ENCODE measurements at places on chromosomes 4 and X.
A peak's percentile ranks its signal among the peaks of the same experiment; 100 is the strongest.

GRCh38 chr4:78571804-78572203 lies 20.2 kb downstream of the ANXA3 start:
- DNase-seq, result no peak

GRCh38 chr4:76680952-76681351 lies 217.0 kb downstream of the SOWAHB start:
- DNase-seq, result no peak

GRCh38 chr4:113921089-113921794 lies 58.2 kb downstream of the ARSJ start:
- peak; percentile 11 for DNase-seq

DNA sequence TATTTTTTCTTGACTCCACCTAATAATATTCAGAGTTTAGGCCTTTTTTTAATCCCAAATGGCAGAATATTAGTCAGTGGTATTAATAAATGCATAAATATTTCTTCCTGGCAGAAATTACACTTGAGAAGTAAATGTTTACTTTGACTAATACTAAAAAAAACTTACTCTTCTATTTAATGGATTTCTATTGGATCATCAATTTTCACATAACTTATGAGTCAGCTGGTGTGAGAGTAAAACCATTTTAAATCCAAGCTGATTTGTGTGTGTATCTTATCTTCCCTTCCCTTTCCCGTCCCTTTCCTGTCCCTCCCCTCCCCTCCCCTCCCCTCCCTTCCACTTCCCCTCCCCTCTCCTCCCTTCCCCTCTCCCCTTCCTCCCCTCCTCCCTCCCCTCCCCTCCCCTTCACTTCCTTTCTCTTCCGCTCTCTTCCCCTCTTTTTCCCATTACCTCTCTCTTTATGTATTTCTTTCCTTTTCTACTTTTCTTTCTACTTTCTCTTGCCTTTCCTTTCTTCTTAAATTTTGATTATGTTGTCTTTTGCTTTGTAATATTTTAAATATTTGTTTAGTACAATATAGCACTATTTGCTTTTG lies 630.1 kb upstream of the EPHA5 start:
- no peak for DNase-seq

GRCh38 chr4:14008494-14008893 lies 381.0 kb upstream of the BOD1L1 start:
- DNase-seq, result no peak

DNA sequence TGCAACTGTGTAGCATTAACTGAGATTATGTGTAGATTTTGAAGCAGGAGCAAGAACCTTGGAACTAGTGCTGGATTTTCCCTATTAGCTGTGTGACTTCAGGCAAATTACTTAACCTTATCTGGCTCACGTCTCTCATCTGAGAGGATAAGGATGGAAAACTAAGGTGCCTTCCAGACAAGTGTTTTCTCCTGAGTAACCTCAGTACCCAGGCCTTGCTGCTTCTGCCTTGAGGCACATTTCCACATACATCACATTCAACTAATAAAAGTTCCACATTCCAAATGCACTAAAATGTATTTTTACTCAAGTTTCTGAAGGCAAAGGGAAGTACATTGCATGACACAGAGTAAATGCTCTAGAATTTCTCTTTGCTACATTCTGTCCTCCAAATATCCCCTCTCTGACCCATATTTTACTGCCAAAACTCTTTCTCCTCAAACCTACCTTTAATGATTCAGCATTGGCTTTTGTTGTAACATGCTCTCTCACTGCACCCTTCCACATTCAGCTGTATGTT lies 195.4 kb upstream of the ADGRL3 start:
- DNase-seq, result no peak

DNA sequence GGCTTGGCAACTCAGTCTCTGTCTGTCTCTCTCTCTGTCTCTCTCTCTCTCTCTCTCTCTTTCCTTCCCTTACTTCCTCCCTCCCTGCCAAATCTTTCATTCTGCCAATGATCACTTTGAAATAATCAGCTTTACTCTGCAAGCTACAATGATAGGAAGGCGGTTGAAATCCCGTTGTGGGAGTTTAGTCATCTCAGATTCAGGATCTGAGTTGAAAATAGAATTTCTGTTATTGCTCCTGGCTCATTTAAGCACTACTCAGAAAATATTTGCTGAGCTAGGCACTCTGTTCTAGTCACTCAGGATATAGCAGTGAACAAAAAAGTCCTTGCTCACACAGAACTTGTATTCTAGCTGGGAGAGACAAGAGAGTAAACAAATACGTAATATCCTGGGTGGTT lies 56.3 kb upstream of the DCTD start:
- DNase-seq, result no peak

GRCh38 chr4:119834906-119835612 lies 206.5 kb upstream of the PDE5A start:
- peak; percentile 7 for DNase-seq

- DNase-seq, result peak; percentile 35
Observed at GRCh38 chr4:105092356-105092755, 54.3 kb upstream of the TET2 start.

DNA sequence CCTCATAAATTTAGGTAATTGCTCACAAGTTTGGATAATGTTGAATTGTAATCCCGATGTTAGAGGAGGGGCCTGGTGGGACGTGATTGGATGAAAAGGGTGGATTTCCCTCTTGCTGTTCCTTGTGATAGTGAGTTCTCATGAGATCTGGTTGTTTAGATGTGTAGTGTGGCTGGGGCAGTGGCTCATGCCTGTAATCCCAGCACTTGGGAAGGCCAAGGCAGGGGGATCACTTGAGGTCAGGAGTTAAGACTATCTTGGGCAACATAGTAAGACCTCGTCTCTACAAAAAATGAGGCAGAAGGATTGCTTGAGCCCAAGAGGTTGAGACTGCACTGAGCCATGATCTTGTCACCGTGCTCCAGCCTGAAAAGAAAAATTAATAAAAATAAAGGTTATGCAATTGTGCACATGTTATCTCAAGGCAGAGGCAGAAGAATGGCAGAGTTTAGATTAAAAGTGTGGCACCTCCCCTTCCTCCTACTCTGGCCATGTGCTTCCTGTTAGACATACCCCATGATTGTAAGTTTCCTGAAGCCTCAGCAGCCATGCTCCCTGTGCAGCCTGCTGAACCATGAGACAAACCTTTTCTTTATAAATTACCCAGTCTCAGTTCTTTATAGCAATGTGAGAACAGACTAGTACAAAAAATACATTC lies 36.5 kb downstream of the ERVMER34-1 start:
- no peak for DNase-seq

- no peak for DNase-seq
Observed at GRCh38 chrX:10112510-10112909, 44.3 kb upstream of the CLCN4 start.

DNA sequence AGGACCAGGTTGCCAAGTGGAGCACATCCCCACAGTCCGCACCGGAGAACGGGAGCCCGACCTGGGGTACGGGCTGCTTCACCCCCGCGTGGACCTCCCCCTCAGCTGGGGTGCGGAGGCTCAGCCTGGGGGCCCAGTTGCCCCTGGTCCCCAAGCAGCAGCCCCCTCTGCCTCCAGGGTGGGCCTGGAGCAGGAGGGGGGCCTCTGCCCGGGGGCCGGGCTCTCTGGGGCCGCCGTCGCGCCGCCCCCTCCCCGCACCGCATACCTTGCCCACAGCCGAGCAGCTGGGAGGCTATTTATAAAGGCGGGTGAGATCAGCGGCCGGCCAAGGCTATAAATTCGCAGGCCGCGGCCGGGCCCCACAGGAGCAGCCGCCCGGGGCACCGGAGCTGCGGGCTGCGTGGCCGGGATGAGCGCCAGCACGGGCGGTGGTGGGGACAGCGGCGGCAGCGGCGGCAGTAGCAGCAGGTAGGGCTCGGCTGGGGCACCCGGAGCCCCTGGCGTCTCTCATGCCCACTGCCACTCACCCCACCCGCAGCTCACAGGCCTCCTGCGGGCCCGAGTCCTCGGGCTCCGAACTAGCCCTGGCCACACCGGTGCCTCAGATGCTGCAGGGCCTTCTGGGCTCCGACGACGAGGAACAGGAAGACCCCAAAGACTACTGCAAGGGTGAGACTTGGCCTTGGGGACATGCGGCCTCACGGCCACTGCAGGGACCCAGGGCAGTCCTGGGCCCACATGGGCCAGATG lies at the start of gene SRPK3:
Gene SRPK3 (plus strand): TSS at position 364 of the 750 bp plus-strand sequence. CDS start 46 bp downstream, at position 410.
- DNase-seq, result no peak

DNA sequence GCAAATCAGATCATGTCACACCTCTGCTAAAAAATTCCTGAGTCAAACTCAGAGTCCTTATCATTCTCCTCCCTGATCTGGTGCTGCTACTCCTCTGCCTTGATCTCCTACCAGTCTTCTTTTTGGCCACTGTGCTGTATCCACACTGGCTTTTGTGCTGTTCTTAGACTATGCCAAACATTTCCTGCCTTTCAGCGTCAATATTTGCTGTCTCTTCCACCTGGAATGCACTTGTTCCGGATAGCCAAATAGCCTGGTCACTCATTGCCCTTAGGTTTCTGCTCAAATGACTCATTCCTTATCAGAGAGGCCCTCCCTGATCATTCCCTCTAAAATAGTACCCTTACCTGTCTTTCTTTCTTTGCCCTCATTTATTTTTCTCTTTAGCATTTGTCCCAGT lies 24.4 kb upstream of the RP2 start:
- DNase-seq, result no peak

DNA sequence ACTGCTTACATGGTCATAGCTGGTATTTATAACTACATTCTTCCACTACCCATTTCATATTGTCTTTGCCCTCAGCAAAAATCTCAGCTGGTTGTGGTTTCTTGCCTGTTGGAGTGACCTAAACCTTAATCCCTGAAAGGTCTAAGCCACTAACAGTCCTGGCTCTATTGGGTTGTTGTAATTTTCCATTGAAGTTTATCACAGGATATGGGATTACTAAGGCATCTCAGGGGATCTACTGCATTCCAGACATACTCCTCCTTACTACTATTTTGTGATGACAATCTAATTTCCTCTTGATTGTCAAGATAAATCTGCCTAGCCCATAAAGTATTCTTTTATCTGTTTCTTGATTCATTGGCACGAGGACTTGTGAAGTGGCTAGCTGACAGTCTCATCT lies 6.2 kb upstream of the OSTC start:
- no peak for DNase-seq

DNA sequence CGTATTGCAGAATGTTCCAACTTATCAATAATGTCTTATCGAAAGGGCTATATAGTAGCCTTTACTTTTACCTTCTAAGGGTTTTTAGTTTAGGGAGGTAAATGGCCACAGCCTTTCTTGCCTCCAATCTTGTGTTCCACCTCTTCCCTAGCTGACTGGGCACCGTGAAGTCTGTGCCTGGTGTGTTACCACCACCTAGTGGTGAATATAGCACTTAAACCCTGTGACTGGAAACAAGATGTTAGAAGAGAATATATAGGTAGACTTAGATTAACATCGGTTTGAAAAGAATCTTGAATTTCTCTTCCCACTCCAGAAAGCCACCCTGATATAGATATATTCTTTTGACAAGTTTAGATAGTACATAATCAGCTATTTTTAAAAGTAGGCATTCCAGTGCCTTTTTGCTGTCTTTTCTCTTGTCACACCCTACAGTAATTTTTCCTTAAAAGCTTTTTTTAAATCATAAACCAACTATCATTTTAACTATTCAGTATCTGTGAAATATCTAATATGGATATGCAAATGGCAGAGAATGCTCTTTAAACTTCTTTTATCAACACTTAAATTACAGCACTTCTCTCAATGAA lies 27.8 kb upstream of the ADH7 start:
- peak; percentile 65 for DNase-seq

DNA sequence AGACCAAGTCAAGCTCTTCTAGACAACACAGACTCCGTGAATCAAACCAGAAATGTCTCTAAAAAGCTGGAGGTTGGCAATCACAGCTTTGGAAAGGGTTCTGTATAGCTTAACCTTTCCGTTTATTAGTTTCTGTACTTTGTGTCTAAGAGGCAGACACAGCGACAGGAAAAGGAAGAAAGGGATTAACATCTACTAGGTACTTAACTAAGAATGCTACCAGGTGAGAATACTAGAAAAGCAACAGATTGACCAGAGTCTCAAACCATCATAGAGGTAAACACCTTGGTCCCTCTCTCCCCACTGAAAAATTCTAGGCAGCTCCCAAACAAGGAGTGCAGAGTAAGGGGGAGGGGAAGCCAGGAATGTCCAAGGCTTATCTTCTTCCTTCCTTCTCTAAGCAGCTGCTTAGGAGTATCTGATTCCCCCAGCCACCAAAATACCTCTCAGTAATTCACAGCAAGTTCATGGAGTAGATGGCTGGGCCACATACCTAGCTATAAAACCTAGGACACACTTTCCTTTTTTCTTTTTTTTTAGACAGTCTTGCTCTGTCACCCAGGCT lies 80.8 kb downstream of the APBB2 start:
- no peak for DNase-seq

GRCh38 chr4:185128272-185129119 lies 14.6 kb upstream of the SLC25A4 start:
- no peak for DNase-seq

GRCh38 chr4:61583696-61584095 lies 383.6 kb downstream of the ADGRL3 start:
- DNase-seq, result no peak

GRCh38 chr4:149203256-149204001 lies 612.2 kb downstream of the IQCM start:
- peak; percentile 3 for DNase-seq

GRCh38 chr4:38315286-38315685 lies 348.7 kb upstream of the KLF3 start:
- DNase-seq, result no peak

GRCh38 chr4:81757691-81758090 lies 286.0 kb upstream of the RASGEF1B start:
- DNase-seq, result no peak

DNA sequence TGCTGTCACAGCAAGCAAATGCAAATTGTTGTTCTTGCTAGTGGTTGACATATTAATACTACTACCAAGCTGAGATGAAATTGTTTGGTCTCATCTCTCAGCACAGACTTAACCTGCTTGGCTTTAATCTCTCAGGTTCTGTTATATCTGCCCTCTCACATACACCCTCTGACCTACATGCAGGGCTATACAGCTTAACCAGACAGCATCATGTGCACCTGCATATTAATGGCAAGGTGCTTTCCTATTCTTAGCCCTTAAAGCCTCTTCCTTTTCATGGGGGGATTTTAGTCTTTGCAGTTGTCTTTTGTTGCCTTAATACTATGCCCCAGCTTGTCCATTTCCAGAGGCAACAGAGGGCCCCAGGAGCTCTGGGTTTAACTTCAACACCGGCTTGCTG lies 114.5 kb downstream of the NR3C2 start:
- DNase-seq, result no peak

DNA sequence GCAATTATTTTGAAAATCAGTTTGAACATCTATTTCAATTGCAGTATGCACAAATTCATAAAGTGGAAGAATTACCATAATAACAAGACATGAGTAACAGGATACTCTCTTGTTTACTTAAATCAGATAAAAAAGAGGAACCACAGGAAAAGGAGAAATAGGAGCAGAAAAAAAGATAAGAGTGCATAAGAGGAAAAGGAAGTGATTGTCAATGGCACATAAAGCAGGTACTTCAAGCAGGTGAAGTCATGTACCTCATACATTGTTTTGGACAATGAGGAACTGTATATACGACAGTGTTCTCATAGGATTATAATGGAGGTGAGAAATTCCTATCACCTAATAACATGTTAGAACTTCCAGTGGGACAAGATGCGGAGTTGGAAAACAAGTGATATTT lies 334.5 kb upstream of the PCDH7 start:
- no peak for DNase-seq

Measured in fibroblast of gingiva (primary cell).